Renal cortex interstitium (tissue), 15 donors: ENCODE measurements at places on chromosomes 12 and 14.

DNA sequence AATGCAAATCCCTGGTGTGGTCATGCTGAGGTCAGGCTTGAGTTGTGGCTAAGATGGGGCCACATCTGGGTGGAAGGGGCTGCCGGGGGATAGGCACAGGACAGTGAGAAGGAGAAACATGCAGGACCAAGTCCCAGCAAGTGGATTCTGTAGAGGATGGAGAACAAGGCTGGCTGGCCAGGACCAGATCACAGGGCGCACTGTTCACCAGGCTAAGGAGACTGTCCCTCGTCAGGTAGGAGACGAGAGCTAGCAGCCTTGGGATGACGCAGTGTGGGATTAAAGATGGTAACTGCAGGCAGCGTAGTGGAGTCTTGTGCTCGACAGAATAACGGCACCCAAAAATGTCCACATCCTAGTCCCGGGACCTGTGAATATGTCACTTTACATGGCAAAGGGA is 336.1 kb downstream of the BCL11B start:
- DNase-seq = no peak

- DNase-seq = no peak
Observed at GRCh38 chr12:75177997-75178396, 31.6 kb downstream of the KCNC2 start.

GRCh38 chr14:90489916-90490719 is 93.3 kb downstream of the CALM1 start:
- no peak for DNase-seq

DNA sequence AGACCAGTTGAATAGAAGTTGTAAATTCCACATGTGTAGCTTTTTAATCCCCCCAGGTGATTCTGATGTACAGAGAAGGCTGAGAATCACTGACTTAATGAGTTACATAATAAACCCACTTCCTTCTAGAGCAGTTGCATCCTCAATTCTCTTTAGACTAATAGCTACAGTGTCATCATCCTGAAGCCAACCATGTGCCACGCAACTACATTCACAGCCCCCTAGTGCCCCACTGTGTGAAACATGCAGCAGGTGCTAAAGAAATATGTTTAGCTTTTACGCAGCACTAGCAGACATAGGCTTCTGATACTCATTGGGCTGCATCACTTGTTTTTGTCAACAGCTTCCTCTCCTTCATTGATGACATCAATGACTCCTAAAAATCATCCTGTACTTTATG is 1168.3 kb downstream of the BCL11B start:
- DNase-seq = no peak

- no peak for DNase-seq
Observed at GRCh38 chr12:12474931-12475795, 87.5 kb downstream of the DUSP16 start.

GRCh38 chr14:74459289-74459946 is 33.4 kb upstream of the SYNDIG1L start:
- DNase-seq = no peak

DNA sequence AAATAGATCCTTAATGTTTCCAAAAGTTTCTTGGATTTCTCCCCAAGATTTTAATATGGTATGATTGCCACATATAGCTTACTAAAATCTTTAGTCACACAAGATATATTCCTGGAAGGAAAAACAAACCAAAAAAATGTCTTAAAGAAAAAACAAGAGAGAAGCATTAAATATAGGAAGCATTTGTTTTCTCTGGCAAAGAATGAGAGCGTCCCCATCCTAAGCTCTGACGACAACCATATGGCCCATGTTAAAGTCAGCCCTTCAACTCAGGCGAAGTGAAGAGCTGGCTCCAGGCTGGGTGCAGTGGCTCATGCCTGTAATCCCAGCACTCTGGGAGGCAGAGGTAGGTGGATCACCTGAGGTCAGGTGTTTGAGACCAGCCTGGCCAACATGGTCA is 35.6 kb downstream of the GCH1 start:
- DNase-seq = peak; percentile 73

DNA sequence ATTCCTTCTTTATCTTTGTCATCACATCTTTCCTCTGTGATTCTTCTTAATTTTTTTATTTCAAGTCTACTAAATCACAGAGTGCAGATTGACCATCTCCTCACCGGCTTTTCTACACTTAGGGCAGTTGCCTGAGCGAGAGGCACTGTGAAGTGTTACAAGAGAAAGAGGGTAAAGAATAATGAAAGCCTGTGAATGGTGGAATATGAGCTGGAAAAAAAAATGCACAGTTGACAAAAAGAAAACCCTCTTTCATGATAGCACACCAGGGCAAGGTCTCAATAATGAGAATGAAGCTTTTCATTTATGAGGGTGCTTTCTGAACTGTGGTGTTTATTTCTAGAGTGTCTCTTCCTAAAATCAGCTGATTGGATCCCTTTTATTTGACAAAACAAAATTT is 106.2 kb upstream of the PDE3A start:
- no peak for DNase-seq

- no peak for DNase-seq
Observed at GRCh38 chr12:130973906-130974305, 20.2 kb downstream of the ADGRD1 start.

DNA sequence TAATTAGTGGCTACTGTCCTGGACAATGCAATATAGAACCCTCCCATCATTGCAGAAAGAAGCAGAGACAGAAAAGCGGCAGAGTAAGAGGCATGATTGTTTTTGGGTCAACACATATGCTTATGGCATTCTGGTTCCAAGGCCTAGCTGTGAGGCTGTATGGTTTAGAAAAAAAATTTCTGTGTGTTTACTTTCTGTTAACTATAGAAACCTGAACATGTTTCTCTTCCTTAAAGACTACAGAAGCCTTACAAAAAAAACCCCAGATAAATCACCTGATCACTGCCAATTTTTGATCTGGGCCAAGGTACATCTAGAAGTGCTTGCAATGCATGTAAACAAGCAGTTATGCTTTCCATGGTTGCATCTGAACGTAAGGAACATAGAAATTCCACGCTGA is 100.0 kb upstream of the HECTD1 start:
- no peak for DNase-seq

DNA sequence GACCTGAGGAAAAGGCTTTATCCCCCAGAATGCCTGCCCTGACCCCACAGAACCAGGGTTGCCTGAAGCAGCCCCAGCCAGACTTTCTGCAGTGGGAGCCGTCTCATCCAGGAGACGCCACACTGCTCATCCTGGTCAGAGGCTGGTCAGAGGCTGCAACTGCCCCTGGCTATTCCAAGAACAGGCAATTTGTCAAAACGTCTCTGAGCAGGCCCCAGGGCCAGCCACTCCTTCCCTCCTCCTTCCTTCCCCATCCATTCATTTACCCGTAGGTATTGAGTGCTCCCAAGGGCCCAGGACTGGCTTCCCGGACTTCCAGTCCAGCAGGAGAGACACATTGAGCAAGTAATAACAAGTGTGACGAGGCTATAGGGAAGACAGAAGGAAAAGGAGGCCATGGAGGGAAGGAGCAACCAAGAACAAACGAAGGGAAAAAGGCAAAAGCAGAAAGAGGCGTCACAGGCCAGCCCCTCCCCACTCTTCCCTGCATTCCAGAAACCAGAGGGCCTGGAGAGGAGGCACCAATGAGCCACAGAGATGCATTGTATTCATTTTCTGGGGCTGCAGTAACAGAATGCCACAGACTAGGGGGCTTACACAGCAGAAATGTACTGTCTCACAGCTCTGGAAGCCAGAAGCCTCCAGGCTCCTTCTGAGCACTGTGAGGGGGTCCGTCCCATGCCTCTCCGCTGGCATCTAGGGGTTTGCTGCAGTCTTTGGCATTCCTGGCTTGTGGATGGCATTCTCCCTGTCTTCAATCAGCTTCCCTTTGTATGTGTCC is 21.0 kb upstream of the CD9 start:
- DNase-seq = no peak

- no peak for DNase-seq
Observed at GRCh38 chr14:105377555-105378182, 20.7 kb upstream of the TEX22 start.

- DNase-seq = peak; percentile 74
Observed at GRCh38 chr14:99274346-99275221, 2.6 kb upstream of the BCL11B start.

DNA sequence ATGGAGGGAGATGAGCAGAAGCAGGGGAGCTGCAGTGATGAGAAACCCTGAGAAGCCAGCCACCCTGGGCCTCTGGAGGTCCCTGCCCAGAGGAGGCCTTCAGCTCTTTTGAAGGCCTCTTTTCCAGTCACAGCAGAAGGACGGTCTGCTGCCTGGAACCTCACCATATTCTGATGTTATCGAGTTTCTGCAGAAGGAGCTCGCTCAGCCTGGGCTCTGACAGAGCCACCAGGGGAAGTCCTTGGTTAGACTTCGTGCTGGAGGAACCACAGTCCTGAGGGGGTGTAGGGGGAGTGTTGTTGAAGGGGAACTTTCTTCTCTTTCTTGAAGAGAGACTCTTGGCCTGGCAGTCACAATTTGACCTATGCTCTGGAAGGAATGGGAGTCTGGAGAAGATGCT is 25.1 kb upstream of the BATF start:
- no peak for DNase-seq

GRCh38 chr12:75389061-75389460 is 1.8 kb upstream of the GLIPR1L2 start:
- no peak for DNase-seq

DNA sequence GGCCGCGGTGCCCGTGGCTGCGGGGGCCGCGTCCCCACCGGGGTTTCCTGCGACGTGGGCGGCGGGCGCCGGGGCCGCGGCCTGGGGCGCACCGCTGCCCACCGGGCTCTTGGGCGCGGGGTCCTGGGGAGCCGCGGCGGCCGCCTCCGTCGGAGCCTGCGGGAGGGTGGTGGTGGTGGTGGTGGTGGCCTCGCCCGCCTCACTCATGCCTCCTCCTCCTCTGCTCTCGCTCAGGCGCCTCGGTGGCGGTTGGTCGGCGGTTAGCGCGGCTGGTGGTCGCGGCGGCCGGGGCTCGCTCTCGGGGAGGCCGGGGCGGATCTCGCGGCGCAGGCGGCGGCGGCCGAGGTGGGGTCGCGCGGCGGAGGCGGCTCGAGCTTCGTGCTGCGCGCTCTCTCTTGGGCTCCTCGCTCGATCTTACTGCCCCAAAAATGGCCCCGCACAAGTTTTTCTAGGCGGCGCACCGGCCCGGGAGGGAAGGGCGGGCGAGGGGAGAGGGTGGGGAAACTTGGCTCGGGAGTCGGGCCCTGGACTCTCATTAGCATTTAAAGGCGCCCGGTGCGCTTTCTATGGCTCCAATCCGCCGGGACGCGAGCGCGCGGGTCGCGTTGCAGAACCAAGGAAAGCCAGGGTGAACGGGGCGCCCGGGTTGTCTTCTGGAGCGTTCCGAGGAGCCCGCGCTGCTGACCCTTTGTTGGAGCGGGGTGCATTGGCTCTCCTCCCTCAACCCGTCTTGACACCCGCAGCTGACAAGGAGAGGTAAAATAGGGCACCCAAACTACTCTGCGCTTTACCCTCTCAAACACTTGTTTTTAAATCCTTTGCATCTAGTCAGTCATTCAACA is at the start of gene YBX3:
YBX3 (minus strand) TSS at position 419 of the 842 bp plus-strand sequence; CDS start at position 207, 212 bp downstream.
- peak; percentile 77 for DNase-seq

DNA sequence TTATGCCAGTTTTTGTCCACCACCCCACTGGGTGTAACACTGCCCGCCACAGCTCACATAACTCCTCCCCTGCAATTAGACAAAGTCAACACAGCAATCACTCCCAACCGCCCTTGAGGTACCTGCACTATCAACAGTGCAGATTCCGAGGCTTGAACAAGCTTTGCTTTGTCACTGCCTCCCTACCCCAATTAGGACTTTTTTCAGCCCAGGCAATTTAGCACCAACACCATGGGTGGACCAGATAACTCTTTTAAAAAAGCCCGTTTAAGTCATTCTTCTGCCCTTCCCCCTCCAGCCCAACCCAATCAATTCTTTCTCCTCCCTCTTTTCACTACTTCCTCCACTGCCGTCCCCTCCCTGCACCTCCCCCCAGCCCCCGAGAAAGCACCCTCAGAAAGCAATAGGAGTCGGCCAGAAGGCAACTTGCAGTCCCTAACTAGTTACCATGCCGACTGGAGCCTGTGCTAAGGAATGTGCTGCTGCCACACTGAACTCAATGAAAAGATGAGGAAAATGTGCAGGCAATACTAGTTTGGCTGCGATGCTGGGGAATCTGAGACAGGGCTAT is 45.7 kb upstream of the OTX2 start:
- no peak for DNase-seq

DNA sequence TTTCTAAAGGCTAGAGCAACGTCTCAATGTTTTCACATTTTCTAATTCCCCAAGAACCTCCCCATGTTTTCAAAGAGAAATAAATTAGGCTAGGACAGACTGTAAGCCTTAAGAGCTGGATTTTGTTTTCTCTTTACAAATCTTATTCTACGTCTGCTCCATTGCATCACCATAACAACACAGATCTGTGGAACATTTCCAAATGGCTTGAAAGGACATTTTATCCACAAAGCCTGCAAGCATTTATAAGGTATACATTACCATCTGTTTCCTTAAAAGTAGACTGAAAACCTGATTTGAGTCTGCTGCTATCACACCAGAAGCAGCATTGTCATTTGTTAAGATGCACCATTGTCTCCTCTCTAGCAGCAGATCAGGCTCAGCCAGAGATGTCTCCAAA is 115.3 kb upstream of the PLEKHA5 start:
- peak; percentile 9 for DNase-seq

- DNase-seq = no peak
Observed at GRCh38 chr12:124509676-124510300, 57.6 kb downstream of the NCOR2 start.

GRCh38 chr12:76375939-76376338 is 27.7 kb upstream of the BBS10 start:
- no peak for DNase-seq

DNA sequence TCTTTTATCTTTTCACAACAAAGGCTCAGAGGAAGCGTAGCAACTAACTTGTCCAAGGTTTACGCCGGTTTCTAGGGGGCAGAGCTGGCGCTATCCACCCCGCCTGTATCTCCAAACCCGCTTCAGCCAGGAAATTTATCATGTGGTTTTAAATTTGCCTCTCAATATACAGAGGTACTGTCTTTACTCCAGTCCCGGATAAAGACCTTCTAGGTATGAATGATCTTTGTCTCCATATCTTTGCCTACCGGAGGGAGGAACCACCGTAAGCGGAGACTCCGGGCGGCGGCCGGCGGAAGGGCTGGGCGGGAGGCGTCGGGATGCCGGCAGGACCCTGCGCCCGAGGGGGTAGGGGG is 693 bp upstream of the RIMKLB start:
- no peak for DNase-seq

GRCh38 chr14:22282417-22282816 is 306.6 kb downstream of the DAD1 start:
- no peak for DNase-seq

- no peak for DNase-seq
Observed at GRCh38 chr12:18373181-18373580, 111.9 kb downstream of the PIK3C2G start.

- no peak for DNase-seq
Observed at GRCh38 chr12:122978507-122978955, 1.9 kb upstream of the ARL6IP4 start.
